Activated T-cell treated with anti-CD3 and anti-CD28 coated beads for 24 hours (primary cell): ENCODE measurements at places on chromosomes 3 and 15.

GRCh38 chr15:48533982-48534381 lies 111.5 kb downstream of the FBN1 start:
- DNase-seq, result no peak

- DNase-seq, result no peak
These were observed 51.0 kb downstream of the REC114 start for GRCh38 chr15:73493922-73494321.

DNA sequence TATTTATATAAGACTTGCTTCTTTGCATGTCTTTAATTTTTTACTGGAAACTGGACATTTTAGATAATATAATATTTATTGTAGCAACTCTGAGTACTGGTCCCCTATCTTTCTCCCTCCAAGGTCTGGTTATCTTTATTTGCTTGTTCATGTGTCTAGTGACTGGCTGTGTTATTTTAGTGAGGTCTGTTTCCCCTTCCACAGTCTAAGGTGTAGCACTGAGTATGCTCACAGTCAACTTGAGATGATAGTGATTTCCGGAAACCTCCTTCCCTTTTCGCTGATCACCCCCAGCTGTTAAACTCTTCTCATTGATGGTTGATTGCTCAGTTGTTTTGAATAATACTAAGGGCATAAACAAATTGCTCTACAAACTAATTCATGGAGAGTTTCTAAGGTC lies 37.0 kb downstream of the PCNP start:
- no peak for DNase-seq

DNA sequence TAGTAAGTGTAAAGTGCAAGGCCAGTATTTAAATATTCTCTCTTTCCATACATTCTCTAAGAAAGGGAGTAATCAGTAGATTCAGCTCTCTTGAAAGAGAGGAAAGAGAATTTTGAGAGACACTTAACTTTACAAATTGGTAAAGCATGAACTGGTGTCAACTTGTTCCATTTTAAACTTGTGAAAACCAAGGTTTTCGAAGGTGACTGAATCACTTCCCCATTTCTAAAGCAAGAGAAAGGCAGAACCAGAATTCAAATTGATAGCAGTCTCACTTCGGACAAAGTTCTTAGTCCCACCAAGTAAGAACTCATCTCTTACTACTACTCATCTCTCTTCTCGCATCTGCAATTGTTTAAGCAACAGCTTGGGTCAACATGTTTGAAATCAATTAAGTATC lies 22.4 kb downstream of the TJP1 start:
- no peak for DNase-seq

DNA sequence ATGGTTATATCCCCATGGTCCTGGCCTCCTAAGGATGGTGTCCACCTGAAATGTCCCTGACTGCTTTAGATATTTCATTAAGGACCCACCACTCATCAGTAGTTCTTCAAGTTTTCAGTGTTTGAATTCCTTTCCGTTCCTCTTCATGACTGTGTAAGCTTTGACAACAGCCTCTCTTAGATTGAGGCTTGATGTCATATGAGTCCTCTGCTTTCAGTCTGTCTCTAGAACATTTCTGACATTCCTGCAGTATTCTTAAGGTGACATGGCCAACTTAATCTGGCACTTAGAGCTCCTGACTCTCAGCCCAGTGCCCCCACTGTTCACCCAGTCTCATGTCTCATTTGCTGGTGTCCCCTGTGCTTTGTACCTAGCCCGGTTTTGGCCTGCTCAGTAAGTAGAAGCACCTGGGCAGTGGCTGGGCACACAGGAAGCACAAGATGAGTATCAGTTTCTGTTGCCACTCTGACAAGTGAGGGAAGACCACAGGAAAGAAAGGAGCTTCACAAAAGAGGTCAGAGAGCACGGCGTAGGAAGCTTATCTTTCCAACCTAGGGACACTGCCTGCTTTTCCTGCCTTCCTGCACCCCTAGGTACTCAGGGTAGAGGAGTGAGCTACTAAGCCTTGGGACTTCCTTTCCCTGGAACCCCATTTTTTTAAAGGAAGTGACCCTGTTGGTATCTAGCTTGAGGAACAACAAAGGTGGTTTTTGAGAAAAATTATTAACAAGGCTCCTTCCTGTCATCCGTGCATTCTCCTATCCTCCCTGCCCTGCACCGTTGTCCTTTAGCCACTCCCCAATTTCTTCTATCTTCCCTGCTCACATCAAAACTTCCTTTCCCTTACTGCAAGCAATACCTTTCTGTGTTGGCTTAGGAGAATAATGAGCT lies 103.1 kb downstream of the KLHL25 start:
- DNase-seq, result no peak

DNA sequence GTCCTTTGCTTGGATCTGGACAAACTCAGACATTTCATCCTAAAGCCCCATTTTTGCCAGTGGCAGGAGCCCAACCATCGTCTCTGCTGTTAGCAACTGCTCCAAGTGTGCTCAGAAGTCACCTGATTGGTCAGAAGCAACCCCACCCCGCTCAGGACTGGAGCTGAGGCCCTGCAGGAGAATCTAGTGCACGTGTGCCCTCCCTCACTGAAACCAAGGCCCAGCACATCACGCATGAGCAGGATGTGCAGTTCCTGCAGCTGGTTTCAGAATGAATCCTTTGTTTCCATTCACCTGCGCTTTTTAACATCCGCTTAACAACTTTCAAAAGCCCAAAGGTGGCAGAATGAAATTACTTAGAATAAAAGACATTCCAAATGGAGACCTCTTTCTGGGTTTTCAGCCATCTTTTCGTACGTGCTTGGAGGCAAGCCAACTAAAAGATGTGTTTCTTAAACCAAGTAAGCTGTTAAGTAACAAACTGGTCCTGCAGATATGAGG lies 81.2 kb downstream of the SRGAP3 start:
- peak; percentile 58 for DNase-seq

- no peak for DNase-seq
These were observed 110.1 kb upstream of the CLSTN2 start for GRCh38 chr3:139824864-139825263.

DNA sequence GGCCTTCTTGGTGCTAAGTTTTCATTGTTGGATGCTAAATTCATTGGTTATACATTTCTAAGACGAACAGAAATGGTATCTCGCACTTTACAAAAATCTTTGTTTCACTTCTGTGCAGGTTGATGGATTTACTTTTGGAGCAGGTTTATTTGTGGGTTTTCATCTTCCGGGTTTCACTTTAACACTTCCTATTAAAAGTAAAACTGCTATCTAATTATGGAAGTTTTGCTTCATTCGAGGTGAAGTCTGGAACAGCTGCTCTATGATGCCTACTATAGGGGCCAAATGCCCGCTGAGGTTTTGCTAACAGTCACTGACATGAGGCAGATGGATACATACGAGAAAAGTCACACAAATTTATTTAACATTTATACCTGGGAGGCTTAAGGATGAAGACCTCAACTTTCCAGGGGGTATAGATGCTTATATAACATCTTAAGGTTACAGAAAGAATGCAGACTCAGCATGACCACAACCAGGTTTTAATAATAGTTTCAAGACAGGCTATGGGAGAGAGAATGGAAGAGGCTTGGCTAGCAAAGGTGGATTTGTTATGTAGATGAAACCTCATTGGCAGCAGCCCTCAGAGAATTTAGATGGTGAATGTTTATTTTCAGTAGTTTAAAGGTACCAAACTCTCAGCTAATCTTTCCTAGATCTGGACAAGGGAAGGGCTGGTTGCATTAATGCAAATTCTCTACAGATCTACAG lies 54.2 kb downstream of the OSTN start:
- no peak for DNase-seq

DNA sequence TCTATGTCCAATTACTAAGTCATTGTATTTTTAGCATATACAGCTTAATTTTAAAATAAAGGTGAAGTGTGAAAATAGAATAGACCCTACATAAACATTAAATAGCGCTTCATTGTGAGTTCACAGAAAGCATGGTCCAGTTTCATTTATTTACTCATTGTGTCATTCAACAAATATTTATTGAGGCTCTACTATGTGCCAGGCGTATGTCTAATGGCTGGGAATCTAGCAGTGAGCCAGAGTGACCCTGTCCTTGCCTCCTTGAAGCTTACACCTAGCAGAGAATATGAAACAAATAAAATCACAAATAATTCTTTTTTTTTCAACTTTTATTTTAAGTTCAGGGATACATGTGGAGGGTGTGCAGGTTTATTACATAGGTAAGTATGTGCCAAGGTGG lies 161.7 kb downstream of the CFAP20DC start:
- DNase-seq, result no peak

GRCh38 chr3:52078781-52079560 lies 22.6 kb upstream of the DUSP7 start:
- DNase-seq, result no peak

DNA sequence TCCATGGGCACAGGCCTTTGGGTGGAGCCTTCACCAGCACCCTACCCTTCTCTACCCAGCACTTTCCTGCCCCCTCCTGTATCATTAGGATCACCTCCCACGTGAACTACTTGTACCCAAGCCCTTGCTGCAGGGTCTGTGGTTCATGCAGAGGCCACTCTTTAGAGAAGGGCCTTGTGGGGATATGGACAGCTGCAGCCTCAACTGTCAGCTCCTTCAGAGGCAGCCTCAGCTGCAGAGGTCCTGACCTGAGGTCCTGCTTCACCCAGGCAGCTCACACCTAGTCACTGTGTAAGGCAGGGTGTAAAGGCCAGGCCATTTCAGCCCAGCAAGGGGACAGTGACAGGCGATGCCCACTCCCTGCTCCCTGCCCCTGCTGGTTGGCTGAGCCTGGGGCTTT lies 448.6 kb upstream of the PROK2 start:
- DNase-seq, result no peak

DNA sequence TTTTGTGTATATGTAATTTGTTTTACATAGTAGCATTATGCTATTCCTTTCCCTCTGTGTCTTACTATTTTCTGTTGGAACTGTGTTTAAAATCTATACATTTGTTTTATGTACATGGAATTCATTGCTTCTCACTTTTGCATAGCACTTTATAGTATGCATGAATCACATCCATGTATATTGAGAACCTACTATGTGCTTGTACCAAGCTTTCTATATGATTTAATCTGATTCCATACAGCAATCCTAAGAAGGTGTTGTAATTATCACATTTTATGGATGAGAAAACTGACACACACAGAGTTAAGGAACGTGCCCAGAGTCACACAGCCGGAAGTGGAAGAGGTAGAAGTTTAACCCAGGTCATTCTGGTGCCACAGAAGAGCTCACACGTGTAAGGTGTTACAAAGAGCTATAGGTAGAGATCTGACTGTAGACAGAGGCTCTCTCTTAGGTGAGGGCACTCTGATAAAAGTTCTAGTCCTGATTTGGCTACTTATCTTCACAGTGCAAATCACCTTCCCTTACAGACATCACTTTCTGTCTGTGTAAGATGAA lies 3.5 kb upstream of the SMAD3 start:
- no peak for DNase-seq

GRCh38 chr15:23642413-23643044 lies 5.1 kb downstream of the MAGEL2 start:
- peak; percentile 17 for DNase-seq

DNA sequence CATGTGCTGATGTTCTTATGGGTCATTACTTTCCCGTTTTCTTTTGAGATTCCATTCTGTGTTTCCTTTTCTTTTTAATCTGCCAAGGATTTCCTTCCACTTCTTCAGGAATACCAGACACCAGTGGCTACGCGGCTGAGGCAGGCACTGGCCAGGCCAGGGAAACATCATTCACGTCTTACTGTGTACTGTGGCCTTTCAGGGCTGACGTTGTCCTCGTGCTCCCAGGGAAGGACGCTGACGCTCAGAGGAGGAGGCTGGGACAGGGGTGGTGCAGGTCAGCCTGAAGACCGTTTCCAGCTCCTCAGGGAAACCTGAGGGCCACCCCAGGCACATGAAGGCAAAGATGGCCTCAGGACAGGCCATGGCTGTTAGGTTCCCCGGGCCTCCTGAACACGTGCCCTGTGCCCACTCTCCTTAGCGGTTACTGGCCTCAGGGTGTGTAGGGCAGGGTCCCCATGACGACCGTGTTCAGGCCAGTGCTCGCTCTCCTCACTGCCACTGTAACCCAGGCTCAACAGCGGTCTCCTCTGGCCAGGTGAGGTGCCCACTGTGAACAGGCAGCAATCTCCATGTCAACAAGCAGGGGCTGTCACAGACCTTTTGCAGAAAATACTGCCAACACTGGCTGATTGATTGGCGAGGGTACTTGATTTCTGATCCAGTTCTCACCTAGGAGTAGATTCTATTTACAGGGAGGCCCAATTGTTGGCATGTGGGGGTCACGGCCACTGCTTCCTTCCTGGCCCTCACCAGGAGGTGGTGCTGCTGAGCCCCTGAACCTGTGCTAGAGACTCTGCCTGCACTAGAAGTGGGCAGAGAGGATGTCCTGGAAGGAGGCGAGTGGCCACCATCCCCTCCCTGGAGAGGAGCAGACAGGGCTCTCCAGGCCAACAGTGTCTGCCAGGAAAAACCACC lies 169.5 kb downstream of the ATP10A start:
- DNase-seq, result peak; percentile 15

GRCh38 chr15:39788800-39789565 lies 6.3 kb upstream of the FSIP1 start:
- no peak for DNase-seq

- DNase-seq, result no peak
These were observed 45.3 kb upstream of the VILL start for GRCh38 chr3:37945156-37945806.

DNA sequence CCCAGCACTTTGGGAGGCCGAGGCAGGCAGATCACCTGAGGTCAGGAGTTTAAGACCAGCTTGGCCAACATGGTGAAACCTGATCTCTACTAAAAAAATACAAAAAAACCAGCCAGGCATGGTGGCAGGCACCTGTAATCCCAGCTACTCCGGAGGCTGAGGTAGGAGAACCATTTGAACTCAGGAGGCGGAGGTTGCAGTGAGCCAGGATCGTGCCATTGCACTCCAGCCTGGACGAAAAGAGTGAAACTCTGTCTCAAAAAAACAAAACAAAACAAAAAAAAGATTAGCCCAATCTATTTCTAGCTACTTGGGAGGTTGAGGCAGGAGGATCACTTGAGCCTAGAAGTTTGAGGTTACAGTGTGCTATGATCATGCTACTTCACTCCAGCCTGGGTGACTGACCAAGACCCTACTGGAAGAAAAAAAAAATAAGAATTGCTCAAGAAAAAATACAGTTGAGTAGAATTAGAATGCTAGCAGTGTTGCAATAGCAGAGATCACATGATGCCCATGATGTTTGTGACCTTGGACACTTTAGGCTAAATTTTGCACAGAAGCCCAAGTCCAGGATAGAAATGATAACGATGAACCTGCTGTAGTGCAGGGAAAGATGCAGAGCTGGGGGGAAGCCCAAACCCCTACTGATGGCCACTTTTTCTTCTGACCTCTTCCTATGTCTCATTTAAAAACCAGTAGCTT lies 162.2 kb downstream of the LPP start:
- no peak for DNase-seq

DNA sequence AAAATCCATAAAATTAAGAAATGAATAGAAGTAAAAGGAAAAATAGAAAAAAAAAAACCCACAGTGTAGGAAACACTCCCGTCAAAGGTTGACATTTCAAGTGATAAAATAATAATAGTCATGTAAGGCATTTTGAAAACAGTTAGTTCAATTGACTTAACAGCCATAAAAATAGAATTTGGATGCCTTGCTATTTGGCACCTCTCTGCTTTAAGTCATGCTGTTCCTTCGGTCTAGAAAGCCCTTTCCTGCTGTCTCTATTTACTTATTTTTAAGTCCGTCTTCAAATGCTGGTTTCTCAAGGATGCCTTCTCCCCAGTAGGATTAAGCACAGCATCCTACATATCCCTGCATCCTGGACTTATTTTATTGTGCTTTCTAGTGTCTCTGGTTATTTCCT lies 22.3 kb upstream of the RETNLB start:
- DNase-seq, result no peak

GRCh38 chr3:45972534-45973402 lies 22.9 kb downstream of the FYCO1 start:
- DNase-seq, result no peak

GRCh38 chr3:104582092-104582491 lies 784.6 kb upstream of the ALCAM start:
- DNase-seq, result no peak
